ENCODE measurements at places on chromosomes 11 and 22.

- DNase-seq = no peak
Observed at GRCh38 chr11:111319296-111319695, 20.9 kb downstream of the POU2AF3 start.

DNA sequence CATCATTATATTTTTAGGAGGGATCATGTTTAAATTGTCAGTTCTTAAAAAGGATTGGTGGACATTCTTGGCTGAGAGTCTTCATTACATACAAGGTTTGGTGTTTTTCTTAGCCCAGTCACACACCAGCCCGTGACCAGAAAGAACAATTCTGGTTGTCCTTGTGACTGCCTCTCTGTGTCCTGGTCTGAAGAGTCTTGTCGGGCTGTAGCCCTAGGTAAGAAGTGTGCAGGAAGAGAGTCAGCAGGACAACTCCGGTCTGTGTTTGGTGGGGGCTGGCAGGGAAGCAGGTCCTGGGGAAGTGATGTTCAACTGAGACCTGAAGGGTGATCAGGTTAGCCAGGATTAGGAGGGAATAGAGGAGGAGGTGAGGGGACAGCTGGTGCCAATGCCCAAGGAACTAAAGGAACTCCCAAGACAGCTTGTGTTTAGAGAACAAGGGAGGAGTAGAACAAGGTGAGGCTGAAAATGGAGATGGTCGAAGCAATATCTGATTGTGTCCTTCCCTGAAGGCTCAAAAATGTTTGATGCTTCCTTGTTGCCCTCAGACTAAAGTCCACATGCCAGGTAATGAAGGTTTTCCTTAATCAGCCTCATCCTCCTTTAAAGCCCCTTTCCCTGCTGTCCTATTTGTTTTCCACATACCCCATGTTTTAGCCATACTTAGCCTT, 65.3 kb upstream of the ADORA2A start:
- DNase-seq = no peak

- no peak for DNase-seq
Observed at GRCh38 chr11:113316256-113316655, 1.9 kb downstream of the TTC12 start.

DNA sequence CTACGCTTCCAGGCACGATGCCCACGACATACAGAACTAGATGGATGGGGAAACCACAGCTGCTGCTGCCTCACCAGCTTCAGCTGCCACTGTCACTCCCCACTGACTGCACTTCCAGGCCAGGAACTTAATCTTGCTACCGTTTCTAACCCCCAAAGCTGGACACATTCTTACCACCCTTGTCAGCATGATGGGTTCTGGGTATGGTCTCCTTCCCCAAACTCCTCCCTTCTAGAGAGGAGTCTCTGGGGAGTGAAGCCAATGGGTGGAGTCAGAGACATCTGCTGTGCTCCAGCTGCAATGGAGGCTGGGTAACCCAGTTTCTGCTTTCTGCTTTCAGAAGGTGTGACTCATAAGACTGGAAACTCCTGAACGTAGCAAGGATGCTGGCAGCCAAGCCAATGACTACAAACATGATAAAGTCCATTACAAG, 87.0 kb upstream of the THY1 start:
- no peak for DNase-seq

DNA sequence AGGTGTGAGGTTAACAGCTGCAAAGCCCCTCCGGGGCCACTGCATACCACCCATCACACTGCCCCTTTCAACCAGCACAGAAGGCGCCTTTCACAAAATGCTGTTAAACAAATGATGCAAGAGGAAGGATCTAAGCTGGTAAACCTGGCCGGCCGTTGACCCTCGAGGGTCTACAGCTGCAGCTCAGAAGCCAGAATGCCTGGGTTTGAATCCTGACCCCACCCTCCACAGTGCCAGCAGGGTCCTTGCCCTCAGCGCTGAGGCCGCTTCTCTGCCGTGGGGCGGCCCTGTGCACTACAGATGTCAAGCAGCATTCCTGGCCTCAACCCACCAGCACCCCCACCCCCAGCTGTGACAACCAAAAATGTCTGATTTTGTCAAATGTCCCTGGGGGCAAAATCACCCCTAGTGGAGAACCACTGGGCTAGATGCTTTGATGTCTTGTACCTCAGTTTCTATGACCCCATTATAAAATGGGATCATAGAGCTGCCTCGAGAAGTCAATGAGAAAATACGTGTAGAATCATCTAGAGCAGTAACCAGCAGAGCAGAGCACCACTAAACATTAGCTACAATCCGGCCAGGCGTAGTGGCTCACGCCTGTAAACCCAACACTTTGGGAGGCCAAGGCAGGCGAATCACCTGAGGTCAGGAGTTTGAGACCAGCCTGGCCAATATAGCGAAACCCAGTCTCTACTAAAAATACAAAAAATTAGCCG, 77.9 kb downstream of the CELSR1 start:
- DNase-seq = no peak

DNA sequence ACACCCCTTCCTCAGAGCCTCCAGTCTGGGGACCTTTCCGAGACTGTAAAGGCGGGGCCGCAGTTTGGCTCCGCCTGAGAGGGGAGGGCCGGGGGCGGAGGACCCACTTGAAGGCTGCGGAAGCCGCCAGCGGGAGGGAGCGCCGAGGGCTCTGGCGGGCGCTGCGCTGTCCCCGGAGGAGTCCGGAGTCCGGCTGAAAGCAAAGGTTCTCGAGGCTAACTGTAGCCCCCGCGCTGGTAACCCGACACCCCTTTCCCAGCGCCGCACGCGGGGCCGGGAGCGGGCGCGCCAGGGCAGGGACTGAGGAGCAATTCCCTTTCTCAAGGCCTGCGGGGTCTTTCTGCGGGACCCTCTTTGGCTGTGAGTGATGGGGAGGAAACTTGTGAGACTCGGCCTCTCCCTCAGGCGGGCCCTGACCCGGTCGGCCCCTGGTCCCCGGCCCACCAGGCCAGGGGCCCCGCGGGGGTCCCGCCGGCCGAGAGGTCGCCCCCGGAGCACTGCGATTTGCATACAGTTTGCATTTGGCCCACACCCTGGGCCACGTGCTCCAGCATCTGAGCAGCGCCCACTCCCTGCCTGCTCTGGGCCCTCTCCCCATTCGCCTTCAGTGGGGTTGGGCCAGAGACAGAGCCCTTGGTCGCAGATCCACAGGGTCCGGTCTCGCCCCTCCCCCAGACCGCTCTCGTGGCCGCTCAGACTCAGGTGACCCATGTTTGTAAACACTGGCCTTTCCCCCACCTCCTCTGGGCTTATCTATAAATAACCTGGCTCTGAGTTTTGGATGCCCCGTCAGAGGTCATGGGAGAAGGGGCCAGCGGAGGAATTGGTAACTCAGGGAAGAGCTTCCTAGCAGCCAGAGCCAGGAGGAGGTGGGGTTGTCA, 519 bp upstream of the ART5 start:
- DNase-seq = peak; percentile 40

GRCh38 chr11:32088117-32088941, 2.5 kb upstream of the RCN1 start:
- peak; percentile 13 for DNase-seq

DNA sequence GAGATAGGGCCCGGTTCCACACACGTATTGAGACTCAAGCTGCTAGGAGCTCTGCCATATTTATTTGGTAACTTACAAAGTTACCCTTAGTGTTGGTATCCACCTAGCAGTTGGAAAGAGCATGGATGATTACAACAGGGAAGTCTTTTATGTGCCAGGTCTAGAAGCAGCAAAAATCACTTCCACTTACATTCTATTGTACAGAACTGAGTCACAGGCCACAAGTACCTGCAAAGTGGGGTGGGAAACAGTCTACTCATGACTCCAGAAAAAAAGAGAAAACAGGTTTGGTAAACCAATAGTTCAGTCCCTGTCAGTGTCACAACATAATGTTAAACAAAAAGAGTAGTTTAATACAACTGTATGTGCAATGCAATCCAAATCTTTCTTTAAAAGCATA, 279.6 kb upstream of the PITPNB start:
- no peak for DNase-seq

DNA sequence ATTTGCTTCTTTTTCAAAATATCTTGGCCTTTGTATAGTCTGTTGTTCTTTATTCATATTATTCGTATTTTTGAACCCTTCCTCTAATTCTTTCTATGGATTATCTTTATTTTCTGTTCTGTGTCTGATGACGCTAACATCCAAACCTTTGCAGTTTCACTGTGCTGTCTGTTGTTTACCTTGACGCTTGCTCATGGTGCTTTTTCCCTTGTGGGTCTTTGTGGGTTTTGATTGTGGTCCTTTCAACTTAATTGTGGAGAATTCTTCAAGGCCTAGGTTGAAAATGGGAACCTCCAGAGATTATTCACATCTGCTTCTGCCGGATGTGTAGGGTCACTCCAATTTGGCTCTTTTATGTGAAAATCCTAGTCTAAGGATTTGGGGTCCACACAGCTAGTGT, 34.6 kb downstream of the PARVG start:
- no peak for DNase-seq

GRCh38 chr22:25966448-25966913, 202.8 kb upstream of the SEZ6L start:
- no peak for DNase-seq

- DNase-seq = peak; percentile 70
Observed at GRCh38 chr11:17384002-17384511, 4.4 kb downstream of the KCNJ11 start.

All from activated CD4-positive, alpha-beta T cell treated with anti-CD3 and anti-CD28 coated beads, Interleukin-2, amount 50 U/mL, for 24 hours (primary cell).